ENCODE measurements at places on chromosomes 4 and X.

DNA sequence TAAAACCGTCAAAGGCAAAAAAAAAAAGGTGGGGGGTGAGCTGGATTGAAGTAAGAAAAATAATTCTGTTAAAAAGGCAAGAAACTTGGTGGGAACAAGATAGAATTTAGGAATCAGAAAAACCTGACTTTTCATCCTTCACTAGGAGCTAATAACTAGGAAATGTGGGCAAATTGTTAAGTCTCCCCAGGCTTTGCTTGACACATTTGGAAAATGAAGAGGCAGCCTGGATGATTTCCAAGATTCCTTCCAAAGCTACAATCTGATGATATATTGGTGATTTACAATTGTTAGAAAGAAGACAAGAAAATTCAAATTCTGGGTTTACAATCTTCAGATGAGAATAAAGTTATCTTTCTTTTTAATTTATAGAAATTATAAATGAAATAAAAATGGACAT is 1062.5 kb downstream of the ADGRL3 start:
- no peak for DNase-seq

DNA sequence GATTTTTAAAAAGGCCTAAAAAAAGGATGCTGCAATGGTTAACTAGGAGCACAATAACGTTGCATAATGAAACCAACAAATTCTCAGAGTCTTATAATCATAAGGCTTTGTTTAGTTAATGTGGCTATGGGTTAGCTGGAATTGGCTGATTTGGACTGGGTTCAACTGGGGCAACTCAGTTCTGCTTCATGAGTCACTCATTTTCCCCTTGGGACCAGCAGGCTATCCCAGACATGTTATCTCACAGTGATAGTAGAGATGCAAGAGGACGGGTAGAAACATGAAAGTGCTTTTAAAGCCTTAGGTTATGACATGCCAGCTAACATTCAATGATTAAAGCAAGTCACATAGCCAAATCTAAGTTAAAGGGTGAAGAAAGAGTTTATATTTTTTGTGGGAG is 189.2 kb upstream of the GK2 start:
- DNase-seq, result peak; percentile 81

GRCh38 chr4:19030536-19030935 is 1009.0 kb upstream of the LCORL start:
- DNase-seq, result no peak

DNA sequence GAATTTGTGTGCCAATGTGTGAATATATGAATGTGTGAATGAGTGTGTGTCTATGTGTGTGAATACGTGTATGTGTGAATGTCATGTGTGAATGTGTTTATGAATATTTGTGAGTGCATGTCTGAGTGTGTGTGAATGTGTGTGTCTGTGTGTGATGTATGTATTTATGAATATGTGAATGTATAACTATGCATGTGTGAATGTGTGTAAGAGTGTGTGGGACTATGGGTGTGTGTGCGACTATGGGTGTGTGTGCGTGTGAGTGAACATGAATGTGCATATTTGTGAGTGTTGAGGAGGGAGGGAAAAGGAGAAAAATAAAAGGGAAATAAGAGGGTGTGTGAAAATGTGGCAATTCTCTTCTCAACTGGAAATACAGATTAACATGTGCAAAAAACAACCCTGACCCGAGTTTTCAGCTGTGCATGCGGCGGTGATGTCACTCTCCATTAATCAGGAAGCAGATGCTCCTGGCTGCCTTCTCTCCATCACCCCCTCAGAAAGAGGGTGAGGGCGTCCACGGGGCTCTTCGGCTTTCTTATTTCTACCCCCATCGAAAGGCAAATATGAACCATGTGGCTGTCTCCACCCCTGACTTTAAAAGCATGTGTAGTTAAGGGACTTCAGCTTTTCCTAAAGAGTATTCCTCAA is 219.8 kb downstream of the MAML3 start:
- peak; percentile 57 for DNase-seq

DNA sequence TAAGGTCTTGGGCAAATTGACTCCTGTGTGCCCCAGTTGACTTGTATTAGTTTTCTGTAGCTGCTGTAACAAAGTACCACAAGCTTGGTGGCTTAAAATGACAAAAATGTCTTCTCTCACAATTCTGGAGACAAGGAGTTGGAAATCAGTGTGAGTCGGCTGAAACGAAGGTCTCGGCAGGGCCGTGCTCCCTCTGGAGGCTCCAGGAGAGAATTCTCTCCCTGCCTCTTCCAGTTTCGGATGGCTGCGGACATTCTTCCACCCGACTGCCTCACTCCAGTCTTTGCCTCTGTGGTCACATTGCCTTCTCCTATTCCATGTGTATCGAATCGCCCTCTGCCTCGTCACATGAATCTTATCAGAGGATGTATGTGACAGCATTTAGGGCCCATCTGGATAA is 66.0 kb upstream of the PHOX2B start:
- no peak for DNase-seq

DNA sequence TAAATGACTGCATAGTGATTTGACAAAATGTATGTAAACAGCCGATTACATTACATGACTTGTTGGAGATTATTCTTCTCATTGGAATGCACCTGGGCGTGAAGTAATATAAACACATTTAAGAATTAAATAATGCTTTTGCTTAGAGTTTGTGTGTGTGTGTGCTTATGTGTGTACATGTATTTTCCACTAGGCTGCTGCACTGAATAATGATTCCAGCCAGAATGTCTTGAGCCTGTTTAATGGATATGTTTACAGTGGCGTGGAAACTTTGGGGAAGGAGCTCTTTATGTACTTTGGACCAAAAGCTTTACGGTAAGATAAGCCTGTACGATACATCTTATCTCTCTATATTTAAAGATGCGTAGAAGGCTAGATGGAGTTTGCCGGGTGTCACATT is 12.6 kb downstream of the NEIL3 start:
- DNase-seq, result no peak

Measured in fibroblast of mammary gland (primary cell).